ENCODE measurements at places on chromosomes 6 and 20.

DNA sequence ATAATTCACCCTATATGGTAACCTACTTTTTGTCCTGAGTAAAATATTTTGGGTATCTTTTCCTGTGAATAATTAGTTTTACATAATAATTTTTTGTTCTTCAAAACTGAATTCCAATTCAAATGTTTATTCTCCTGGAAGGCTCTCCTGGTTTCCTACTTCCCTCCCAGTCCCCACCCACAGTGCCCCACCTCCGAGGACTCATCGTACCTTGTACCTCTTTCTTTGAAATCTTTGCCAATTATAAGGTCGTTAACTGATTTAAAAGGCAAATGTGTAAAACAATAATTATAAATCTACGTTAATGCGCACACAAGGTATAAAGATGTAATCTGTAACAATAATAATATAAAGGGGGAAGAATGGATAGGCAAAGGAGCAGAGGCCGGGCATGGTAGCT lies 40.5 kb upstream of the VEGFA start:
- DNase-seq, result no peak

DNA sequence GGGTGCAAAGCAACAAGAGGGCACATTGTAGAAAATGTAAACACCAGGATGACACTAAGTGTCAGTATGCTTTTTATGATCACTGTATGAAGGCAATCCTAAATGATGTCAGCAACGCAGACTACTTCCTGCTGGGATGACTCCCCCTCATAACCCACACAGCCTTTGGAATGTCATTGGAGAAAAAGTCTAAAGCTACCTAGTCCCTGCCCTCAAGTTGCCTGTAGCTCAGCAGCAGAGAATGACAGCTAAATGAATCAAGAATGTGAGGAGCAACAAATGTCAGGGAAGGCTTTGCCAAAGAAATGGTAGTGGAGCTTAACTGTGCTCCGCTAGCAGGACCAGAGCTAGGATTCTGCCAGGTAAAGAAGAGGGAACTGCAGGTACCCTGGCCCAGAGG lies 555.6 kb downstream of the CD83 start:
- DNase-seq, result no peak

- DNase-seq, result no peak
Observed at GRCh38 chr20:46178891-46179290, 60.8 kb downstream of the CD40 start.

- DNase-seq, result no peak
Observed at GRCh38 chr6:14467591-14467990, 350.0 kb downstream of the CD83 start.

GRCh38 chr6:14127611-14128010 lies 10.0 kb downstream of the CD83 start:
- DNase-seq, result peak; percentile 54

GRCh38 chr6:166997768-166998255 lies 1.4 kb upstream of the CEP43 start:
- peak; percentile 73 for DNase-seq

- no peak for DNase-seq
Observed at GRCh38 chr6:170371080-170371479, 64.5 kb downstream of the FAM120B start.

DNA sequence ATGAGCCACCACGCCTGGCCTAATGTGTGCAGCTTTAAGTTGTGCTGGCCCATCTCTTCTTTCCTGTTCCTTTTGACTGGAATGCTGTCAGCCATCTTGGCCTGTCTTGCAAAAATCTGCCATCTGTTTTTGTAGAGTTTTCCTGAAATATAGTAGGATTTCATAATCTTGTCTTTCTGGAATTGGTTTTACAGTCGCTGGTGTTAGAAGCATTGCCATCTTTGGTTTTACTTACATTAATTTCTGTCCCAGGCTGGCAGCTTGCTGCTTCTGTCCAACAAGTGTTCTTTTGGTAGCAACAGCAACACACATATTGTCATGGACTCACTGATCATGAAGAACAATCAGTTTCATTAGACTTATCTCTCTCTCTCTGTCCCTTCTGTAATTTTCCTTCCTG lies 29.1 kb upstream of the TULP1 start:
- DNase-seq, result no peak

- no peak for DNase-seq
Observed at GRCh38 chr6:89536231-89536630, 102.3 kb downstream of the LYRM2 start.

DNA sequence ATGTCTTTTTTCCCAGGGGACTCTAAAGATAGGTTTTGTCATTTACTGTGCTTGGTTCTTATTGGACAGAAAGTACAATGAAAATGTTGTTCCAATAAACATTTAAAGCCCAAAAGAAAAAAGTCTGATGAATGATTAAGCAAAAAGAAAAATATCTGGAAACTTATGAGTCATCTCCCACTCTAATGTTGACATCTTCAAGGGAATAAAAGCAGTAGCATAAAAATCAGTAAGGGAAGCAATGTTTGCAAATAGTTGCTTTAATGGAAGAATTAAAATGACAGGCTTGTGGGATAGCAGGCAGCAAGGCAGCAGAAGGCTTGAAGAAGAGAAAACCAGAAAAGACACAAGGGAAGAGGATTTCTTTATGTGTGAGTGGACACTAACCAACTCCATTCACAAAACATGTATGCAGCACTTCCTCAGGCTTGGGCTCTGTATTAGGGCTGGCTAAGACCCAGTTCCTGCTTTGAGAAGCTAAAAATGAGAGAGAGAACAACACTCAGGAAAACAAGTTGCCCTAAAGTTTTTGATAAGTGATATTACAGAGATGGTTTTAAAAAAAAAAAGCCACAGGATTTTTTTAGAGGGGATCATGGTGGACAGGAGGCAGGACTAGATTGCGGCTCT lies 263.2 kb upstream of the NT5E start:
- DNase-seq, result no peak

- DNase-seq, result no peak
Observed at GRCh38 chr20:50516180-50516934, 6.2 kb downstream of the PTPN1 start.

Data from NCI-H526 (cell line).